NCI-H187 treated with DMSO at 0.1 percent for 48 hours (cell line): ENCODE measurements at places on chromosomes 7 and 10.

- DNase-seq = no peak
Observed at GRCh38 chr10:58041901-58042300, 225.8 kb downstream of the IPMK start.

DNA sequence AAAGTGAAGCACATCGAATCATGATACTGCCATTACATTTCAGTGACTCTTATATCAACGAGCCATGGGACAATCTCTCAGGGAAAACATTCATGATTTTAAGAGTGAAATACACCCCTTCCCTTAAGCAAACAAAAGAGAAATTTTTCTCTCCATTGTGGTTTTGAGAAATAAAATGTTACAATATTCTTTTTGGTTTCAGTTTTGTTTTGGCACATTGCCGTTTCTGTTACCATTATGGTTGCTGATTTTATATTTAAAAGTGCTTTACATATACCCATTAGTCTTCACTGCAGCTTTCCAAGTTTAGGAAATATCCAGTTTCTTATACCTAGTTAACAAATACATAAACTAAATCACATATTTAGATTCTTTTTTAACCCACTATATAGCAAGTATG, 126.8 kb upstream of the SEM1 start:
- DNase-seq = no peak

- DNase-seq = no peak
Observed at GRCh38 chr7:114889646-114890285, 32.1 kb upstream of the MDFIC start.

DNA sequence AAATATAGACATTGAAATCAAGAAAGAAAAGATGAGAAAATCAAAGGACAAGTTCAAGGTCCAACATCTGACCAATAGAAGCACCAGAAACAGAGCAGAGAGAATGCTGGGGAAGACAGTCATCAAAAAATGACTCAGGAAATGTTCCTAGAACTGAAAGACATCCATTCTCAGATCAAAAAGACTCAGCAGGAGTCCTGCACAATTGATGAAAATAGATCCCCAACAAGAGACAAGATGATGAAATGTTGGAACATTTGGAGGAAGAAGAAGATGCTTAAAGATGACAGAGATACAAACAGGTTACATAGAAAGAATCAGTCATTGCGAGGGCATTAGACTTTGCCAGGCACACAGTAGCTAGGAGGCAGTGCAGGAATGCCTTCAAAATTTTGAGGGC, 30.0 kb upstream of the EIF5AL1 start:
- DNase-seq = no peak

DNA sequence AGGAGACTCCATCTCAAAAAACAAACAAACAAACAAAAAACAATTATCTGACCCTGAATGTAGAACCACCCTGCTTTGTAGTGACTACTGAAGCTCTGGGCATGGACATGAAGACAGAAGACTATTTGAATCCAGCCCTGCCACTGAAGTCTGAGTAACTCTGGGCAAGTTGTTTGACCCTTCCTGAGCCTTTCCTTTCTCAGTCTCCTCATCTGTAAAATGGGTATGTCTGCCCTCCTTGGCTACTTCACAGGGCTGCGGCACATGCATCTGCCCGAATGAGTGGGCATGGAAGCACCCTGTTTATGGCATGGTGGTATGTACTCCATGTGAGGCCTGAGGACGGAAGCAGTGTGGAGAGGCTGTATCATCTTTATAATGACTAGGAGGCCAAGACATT, 22.2 kb upstream of the MALSU1 start:
- no peak for DNase-seq

GRCh38 chr10:101558204-101558603, 29.9 kb downstream of the POLL start:
- DNase-seq = no peak

GRCh38 chr7:18177815-18178660, 150.4 kb upstream of the PRPS1L1 start:
- no peak for DNase-seq

DNA sequence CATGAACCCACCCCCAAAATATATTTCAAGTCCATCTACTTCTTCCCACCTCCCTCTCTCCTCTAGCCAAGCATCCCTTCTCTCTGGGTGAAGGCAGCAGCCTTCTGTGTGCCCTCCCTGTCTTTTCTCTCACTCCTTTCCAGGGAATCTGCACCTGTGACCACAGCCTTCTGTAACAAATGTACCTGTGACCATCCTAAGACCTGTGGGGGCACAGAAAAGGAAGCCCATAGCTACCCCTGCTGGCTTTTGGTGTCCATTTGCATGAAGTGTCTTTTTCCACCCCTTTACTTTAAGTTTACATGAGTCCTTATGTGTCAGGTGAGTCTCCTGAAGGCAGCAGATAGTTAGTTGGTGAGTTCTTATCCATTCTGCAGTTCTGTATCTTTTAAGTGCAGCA, 2.0 kb upstream of the TBXAS1 start:
- no peak for DNase-seq

GRCh38 chr10:133157662-133158436, 2.2 kb upstream of the KNDC1 start:
- DNase-seq = no peak

DNA sequence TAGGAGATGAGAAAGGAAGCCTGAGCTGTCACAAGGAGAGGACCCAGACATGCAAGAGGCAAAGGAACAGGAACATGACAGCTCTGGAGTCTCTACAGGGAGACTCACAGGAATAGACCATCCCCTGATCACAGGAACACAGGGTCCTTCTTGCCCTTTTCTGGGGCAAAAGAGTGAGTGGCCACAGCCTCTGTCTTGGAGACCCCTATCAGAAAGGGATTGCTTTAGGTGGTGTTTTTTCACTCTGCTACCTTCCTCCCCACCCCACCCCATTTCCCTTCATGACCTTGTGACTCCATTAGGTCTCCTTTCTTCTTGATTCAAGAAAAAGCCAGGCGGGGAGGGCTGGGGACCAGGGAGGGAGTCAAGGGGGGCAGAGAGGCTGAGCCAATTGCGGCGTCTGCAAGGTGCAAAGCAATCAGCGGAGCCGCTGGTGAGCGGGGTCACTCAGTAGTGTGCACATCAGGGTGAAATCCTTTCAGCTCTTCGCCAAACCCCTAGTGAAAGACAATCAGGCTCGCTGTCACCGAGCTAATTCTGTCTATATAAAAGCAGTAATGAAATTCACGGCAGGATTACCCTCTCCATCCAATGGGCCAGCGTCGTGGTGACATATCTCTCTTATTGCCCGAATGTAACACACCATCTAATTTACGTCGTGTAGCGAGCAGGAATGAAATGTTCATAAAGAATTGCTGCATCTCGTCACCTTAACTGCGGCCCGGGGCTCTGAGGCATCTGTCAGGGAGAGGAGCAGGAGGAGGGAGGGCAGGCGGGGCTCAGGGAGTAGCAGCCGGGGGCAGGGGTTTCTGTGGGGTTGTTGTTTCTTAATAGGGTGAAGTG, 31.5 kb upstream of the BTRC start:
- DNase-seq = no peak

DNA sequence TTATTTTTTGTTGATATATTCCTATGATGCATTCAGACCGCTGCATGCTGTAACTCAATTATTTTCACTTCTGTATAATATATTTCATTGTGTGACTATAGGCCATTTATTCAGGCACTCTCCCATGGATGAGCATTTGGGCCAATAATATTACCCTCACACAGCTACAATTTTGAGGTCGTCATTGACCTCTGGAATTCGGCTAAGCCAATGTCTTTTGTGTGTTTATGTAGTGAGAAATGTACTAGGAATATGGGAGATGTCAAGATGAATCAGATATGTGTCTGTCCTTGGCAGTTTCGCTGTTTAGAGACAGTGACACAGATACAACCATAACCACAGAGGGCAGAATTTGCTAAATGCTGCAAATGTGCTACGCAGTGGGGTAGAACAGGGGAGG, 474.2 kb downstream of the ADRA2A start:
- no peak for DNase-seq
